ENCODE measurements at places on chromosomes 13 and 19.
A peak's percentile ranks its signal among the peaks of the same experiment; 100 is the strongest.

DNA sequence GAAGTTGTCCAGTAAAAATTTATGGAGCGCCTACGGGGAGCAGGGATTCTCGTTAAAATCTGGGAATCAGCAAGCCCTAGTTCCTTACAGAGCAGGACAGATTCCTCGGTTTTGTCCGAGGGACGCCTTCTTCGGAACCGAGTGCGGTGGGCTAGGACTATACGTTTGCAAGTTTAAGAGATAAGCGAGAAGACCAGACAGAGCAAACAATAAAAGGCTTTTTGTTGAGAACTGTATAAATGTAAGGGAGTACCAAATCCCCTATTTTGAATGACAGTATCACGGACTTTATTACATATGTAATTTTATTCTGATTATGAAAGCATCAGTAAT, 971 bp upstream of the ANKRD10 start:
- no peak for DNase-seq

DNA sequence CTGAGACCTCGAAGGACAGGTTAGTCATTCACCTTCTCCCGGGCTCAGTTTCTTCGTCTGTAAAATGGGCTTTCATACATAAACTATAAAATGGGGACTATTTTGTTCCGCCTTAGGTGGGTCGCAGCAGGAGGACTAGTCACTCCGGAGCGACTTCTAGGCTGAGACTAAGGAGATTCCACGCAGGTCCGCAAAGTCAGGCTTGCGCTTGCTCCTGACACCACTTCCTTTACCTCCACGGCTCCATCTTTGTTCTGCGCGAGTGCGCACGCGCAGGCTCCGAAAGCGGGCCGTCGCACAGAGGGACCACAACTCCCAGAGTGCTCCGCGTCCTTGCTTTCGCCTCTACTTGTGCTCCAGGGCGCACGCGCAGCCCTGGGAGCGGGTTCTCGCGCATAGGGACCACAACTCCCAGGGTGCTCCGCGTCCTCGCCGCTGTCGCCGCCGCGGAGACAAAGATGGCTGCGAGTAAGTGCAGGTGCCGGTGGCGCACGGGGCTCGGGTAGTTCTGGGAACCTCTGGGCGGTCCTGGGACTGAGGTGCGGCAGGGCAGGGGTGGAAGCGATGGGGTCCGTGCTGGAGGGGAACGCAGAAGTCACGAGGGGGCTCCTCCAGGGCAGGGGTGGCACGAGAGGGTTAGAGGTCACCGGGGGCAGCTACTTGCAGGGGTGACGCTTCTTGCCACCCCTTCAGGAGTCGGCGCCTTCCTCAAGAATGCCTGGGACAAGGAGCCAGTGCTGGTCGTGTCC, at the start of gene NDUFA3:
TSS of gene NDUFA3 (plus strand) at position 435 of the 749 bp plus-strand sequence. CDS start at position 459, 24 bp downstream.
- peak; percentile 99 for DNase-seq

DNA sequence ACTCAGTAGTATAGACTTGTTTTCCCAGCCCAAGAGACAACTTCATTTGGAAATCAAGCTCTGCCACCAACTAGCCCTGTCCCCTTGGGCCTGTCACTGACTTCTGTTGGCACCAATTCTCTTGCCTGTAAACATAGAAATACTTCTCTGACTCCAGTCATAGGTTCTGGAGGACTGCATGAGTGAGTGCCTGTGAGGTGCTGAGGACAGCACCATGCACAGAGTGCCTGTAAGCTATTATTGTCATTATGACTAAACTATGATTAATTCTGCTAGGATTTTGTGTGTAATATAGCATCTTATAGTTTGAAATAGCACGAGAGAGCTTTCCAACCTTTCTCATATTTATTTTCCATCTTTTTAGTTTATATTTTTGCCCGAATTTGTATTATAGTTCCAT, 247.9 kb downstream of the MYO16 start:
- DNase-seq, result no peak

DNA sequence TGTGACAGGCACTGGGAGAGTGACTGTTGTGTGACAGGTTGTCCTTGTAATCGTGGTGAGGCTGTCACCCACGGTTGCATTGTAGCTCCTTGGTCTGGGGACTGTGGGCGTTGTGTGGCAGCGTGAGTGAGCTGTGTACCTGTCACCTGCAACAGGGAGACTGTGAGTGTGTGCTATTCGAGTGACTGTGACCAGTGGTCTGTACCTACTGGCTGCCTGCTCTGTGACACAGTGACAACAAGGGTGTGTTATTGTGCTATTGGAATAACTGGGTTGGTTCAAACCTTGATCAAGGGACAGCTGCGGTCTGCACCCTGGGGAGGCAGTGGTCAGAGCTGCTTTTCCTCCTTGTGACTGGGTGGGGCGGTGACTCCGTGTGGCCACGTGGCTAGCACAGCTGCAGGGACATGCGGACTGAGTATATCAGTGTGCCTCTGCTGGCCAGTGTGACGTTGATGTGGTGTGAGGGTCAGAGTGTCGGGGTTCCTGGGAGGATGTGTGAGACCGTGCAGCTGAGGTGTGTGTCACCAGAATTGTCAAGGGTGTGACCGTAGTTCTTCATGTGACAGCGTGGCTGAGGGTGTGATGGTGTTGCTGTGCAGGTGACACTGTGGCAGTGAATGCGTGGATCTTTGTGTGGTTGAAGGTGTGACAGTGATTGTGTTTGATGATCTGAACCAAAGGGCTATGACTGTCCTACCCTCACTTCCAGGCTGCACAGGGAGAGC, 10.1 kb upstream of the NFIX start:
- no peak for DNase-seq

- DNase-seq, result no peak
These were observed 5.5 kb downstream of the BRSK1 start for GRCh38 chr19:55289117-55289796.

DNA sequence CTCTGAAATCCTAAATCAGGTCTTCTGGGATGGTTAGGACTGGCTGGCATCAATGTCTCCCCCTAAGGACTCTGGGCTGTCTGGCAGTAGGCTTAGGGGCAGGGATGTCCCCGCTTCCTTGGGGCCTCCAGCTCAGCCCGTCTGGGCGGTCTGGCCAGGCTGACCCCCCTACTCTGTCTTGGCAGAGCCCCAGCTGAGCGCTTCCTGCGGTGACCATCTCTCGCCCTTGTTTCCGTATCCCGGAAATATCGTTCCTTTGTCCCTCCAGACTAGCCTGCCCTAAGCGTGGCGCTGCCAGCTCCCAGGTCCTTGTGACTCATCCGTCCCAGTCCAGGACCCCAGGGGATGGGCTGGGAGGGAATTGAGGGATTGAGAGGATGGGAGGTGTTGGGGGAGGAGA, 11.3 kb downstream of the GTPBP3 start:
- peak; percentile 17 for DNase-seq

GRCh38 chr19:16365300-16365996, 40.8 kb downstream of the KLF2 start:
- no peak for DNase-seq

DNA sequence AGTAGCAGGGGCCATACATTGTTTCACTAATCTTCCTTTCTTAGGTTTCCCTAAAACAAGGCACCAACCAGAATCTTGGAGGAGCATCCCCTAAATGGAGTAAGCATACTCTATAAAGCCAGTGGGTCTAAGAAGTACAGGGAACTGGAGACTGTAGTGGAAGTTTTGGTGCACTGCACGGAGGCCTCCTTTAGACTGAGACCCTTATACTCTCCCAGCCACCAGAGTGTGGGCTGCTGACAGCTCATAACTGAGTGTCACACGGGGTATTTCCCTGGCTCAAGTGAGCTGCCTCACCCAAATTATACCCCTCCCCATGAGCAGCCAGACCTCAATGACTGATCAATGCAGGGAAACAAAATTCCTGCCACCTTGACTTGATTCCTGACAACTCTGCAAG, 349.5 kb downstream of the NDFIP2 start:
- DNase-seq, result no peak

All from NCI-H1930 (cell line).